Spinal cord (tissue), 10 donors: ENCODE measurements at places on chromosomes 6 and 20. TPM values are rescaled to one million over a fixed set of nuclear protein-coding genes. Genes with fewer than 3 reads are reported as not detected.
A peak's percentile ranks its signal among the peaks of the same experiment; 100 is the strongest.

Gene CTAGE9
- polyA plus RNA-seq, result not detected

DNA sequence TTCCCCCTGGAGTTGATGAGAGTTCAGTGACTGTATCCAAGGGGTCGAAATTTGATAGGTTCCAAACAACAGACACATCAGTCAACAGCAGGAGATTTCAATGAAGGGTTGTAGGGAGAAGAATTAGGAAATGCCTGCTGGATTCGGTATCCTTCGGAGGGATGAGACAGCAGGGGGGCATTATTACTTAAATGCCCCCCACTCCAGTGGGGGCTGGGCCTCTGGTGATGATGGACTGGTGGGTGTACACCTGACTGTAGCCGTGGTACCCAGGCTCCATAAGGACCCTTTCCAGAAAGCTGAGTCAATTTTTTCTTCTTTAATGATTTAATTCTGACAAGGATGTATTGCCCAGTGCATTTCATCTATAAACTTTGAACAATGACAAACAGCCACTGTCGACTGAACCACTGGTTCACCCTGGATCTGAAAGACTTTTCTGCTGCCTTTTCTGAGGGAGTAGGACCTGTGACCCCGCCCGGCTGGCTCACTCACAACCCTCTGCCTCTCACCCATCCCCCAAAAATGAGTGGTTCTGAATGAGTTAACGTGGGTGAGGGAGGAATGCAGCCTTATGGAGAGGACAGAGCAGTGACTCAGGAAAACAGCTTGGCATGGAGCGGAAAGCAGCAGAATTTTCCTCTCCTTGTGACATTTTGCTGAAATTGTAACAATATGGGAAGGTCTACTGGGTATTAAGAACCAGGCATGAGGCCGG is 41.0 kb downstream of the ZMYND8 start:
- no peak overlapping the region for H3K4me3 ChIP-seq
- no peak for DNase-seq
- H3K27me3 ChIP-seq, result no peaks in the 10 kb centered on the region

Gene LAMP5
- polyA plus RNA-seq, result 74.5 TPM

Gene SPTLC3
- polyA plus RNA-seq, result 3.5 TPM

Gene SLC22A16
- polyA plus RNA-seq, result 0.63 TPM

DNA sequence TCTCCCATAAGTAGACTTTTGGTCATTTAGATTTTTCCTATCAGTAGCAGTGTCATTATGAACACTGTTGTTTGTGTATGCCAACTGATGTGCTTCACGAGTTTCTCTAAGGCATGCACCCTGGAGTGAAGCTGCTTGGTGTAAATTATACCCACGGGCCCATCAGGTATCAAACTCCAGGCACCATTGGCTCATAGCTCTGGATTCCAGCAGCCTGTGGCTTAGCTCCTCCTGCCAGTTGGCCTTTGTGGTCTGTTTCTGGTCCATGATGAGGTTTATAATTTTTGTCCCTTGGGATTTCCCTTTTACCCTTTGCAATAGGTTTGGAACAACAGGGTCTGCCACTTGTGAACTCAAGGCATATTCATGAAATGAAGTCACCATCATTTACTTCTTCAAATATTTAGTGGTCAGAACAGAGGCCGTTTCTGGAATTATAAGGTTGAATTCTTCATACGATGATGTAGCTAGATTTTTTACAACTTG is 350.5 kb downstream of the PRL start:
- no peak for DNase-seq
- no peak overlapping the region for H3K27ac ChIP-seq
- no peak overlapping the region for H3K4me3 ChIP-seq
- no peaks in the 10 kb centered on the region for H3K4me1 ChIP-seq

Gene BNIP5
- 0.05 TPM for polyA plus RNA-seq

Gene PNLDC1
- polyA plus RNA-seq, result 0.78 TPM

Gene CAGE1
- not detected for polyA plus RNA-seq

DNA sequence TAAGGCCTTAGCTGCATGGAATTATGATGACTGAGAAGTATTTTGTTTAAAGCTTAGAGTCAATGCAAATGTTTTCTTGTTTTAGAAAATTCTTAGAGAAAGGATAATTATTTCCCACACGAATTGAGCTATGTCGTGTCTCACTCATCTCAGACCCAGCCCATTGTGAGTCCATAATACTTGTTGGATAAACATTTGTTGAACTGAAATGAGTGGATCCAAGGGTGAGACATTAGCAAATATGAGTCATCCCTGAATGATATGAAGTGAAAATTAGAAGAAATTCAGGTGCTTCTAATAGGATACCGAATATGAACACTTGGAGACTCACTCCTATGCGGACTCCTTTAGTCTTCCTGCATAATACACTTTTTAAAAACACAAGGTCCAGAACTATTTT is 41.6 kb upstream of the ARMC2 start:
- H3K27ac ChIP-seq, result no peak overlapping the region
- no peaks in the 10 kb centered on the region for H3K27me3 ChIP-seq
- no peaks in the 10 kb centered on the region for H3K36me3 ChIP-seq
- DNase-seq, result no peak

DNA sequence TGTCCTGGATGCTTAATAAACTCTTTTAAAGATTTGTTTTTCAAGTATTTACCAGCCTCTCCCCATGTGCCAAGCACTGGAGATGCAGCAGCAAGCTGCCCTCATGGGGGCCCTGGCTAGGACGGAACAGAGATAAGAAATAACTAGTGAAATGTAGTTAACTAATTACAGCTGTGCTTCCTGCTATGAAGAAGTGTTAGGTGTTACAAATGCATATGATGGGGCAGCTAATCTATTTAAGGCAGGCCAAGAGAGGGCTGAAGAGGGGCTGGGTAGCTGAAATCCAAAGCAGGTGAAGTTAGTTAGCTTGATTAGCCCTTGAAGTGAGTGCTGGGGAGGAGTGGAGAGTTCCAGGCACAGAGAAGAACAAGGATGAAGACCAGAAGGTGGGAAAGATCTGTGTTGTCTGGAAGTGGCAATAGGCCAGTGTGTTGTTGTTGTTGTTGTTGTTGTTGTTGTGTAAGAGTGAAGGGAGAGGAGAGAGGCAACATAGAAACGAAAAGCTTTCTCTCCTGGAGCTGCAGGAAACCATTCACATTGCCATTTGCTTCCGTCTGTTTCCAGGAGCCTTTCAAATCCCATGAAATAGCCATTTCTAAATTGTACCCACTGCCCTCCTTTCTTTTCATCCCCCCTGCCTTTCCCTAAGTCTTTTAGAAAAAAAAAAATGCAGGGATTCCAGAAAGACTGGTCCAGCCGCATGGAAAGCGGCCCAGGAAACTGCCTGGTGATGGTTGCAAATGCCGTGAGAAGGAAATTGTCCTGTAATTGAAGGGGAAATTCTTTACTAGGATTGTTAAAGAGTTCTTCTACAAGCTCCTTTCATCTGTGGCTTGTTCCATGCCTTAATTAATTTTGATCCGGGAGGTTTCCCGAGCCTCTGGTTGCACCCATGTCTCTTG is 119.6 kb downstream of the TFAP2C start:
- peaks cover 15% of the 10 kb centered on the region for H3K27me3 ChIP-seq
- H3K4me3 ChIP-seq, result no peak overlapping the region
- H3K36me3 ChIP-seq, result no peaks in the 10 kb centered on the region
- peaks cover 17% of the 10 kb centered on the region for H3K4me1 ChIP-seq
- peak; percentile 3 for DNase-seq

Gene POU3F2
- 43.8 TPM for polyA plus RNA-seq

Gene SAMD3
- 4.2 TPM for polyA plus RNA-seq

- no peak overlapping the region for H3K4me3 ChIP-seq
- H3K4me1 ChIP-seq, result no peaks in the 10 kb centered on the region
- H3K27me3 ChIP-seq, result no peaks in the 10 kb centered on the region
- no peaks in the 10 kb centered on the region for H3K36me3 ChIP-seq
- DNase-seq, result no peak
- H3K27ac ChIP-seq, result no peak overlapping the region
These were observed 382.8 kb upstream of the FLRT3 start for GRCh38 chr20:14720251-14720650.

DNA sequence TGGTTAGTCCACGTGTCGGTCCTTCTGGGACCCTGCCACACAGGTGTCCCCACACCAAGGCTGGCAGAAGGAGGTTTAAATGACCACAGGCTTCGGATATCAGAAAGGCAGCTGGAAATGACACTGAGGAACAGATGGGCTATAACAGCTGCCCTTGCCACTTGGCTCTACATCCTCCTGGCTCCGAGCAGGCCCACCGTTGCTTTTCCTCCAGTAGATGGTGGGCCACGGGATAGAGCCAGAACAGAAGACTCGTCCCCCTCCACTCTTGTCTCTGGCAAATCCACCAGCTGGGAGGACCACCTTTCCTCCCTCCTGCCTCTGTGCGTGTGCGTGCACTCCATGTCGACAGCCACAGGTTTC is 17.6 kb downstream of the WRNIP1 start:
- no peak overlapping the region for H3K27ac ChIP-seq
- H3K36me3 ChIP-seq, result peaks cover 40% of the 10 kb centered on the region
- DNase-seq, result no peak
- H3K4me3 ChIP-seq, result no peak overlapping the region

GRCh38 chr20:47622118-47622665 is 120.5 kb downstream of the NCOA3 start:
- no peak for DNase-seq
- no peak overlapping the region for H3K4me3 ChIP-seq
- no peak overlapping the region for H3K27ac ChIP-seq
- H3K4me1 ChIP-seq, result no peaks in the 10 kb centered on the region

DNA sequence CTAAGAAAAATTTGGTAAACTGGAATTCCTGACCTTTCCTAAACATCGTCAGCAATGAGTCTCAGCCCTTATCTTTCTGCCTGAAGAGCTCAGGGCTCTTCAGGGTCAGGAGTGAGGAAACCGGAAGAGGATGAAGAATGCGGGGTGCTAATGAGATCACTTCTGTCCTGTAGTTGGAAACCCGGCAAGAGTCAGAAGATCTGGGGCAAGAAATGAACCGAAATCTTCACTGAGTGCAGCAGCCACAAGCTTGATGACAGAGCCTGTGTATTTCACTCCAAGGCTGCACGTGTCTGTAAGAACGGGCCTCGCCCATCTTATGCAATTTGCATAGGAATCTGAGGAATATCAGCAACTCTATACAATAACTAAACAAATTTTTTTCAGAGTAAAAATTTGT is 60.4 kb upstream of the QKI start:
- peak overlapping the region; percentile 79 for H3K27ac ChIP-seq
- no peaks in the 10 kb centered on the region for H3K27me3 ChIP-seq
- no peaks in the 10 kb centered on the region for H3K36me3 ChIP-seq
- H3K4me3 ChIP-seq, result no peak overlapping the region
- DNase-seq, result no peak

Gene EIF6
- polyA plus RNA-seq, result 106 TPM

Gene MICB
- 1.5 TPM for polyA plus RNA-seq

Gene COL21A1
- 19.0 TPM for polyA plus RNA-seq

Gene BHLHE23
- polyA plus RNA-seq, result not detected

GRCh38 chr6:53035549-53036213 is 29.5 kb upstream of the FBXO9 start:
- no peak overlapping the region for H3K27ac ChIP-seq
- H3K36me3 ChIP-seq, result peaks cover 25% of the 10 kb centered on the region
- H3K4me3 ChIP-seq, result no peak overlapping the region
- no peaks in the 10 kb centered on the region for H3K27me3 ChIP-seq

DNA sequence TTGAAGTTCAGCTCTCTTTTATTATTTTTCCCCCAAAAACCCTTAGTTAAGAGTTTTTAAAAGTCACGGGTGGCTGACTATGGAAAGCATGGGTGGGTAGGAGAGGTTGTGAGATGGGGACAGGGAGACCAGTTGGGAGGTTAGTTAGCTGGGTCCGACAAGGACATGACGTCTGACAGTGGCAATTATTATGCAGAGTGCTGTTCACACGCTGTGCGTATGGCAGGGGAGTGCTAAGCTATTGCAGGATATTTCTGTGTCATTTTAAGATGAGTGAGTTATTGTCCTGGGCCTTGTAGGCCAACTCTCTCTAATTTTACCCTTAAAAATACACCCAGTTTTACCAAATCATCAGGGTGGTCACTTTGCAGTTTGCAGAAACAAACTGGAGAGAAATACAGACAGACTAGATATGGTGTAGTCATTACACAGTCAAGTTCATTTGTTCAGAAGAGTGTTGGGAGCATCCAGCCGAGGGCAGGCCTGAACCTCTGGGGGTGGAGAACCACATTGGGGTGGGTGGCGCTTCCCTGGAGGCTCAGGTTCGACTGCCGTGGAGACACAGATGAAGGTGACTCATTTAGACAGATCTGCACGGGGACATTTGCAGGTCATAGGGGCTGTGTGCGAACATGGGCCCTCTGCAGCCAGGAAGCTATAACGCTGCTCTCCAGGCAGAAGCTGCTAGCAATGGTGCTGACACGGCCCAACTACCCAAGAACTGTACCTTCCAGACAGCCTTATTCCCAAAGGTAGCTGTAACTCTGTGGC is 307.6 kb downstream of the QKI start:
- no peak overlapping the region for H3K4me3 ChIP-seq
- H3K27ac ChIP-seq, result no peak overlapping the region
- DNase-seq, result no peak
- no peaks in the 10 kb centered on the region for H3K36me3 ChIP-seq
- peaks cover 18% of the 10 kb centered on the region for H3K4me1 ChIP-seq

- no peak overlapping the region for H3K27ac ChIP-seq
- no peaks in the 10 kb centered on the region for H3K27me3 ChIP-seq
- no peak for DNase-seq
- no peaks in the 10 kb centered on the region for H3K36me3 ChIP-seq
These were observed 259.2 kb upstream of the MANEA start for GRCh38 chr6:95318137-95318536.

Gene NKX2-4
- not detected for polyA plus RNA-seq

Gene PTK7
- polyA plus RNA-seq, result 89.6 TPM

Gene AIF1
- 42.5 TPM for polyA plus RNA-seq

GRCh38 chr6:13411484-13411883 is 75.9 kb downstream of the GFOD1 start:
- H3K27me3 ChIP-seq, result no peaks in the 10 kb centered on the region
- DNase-seq, result no peak
- peaks cover 29% of the 10 kb centered on the region for H3K4me1 ChIP-seq
- no peak overlapping the region for H3K4me3 ChIP-seq
- H3K36me3 ChIP-seq, result no peaks in the 10 kb centered on the region

DNA sequence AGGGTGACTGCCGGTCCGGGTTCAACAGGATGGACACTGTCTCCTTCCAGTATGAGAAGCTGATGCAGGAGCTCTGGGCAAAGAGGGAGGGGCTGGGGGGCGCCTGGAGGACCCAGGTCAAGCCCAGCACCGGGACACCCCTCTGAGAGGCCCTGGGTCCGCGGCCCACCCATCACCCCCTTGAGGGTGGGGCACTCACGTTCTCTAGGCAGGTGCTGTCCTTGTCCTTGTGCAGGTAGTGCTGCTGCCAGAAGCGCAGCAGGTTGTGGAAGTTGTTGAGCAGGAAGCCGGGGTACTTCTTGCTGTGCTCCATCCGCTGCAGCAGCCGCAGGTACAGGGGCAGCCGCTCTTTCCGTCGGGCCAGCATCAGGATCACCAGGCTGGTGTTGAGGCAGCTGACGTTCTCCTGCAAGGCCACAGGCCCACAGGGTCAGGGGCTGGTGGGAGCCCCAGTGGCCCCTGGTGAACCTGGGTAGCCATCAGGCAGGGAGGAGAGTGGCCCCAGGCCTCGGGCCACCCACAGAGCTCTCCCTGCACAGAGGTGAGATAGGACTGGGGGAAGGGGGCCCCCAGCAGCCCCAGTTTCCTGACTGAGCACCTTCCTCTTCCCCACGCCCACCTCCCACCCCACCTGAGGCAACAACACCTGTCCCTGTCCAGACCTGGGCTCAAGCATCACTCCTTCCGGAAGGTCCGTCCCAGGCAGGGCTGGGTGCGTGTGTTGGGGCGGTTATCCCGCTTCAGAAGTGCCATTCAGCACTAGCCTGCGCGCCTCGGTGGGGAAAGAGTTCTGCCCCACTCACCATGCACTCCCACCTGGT is 47.8 kb downstream of the MYH7B start:
- H3K4me3 ChIP-seq, result no peak overlapping the region
- H3K4me1 ChIP-seq, result no peaks in the 10 kb centered on the region
- peaks cover 98% of the 10 kb centered on the region for H3K36me3 ChIP-seq
- no peak overlapping the region for H3K27ac ChIP-seq
- no peaks in the 10 kb centered on the region for H3K27me3 ChIP-seq

Gene LY6G5C
- 8.5 TPM for polyA plus RNA-seq
